ENCODE measurements at places on chromosomes 7 and 10. TPM values are rescaled to one million over a fixed set of nuclear protein-coding genes. Genes with fewer than 3 reads are reported as not detected.

ACTR3C gene
- total RNA-seq: 3.6 TPM

ZNF32 gene
- 16.3 TPM for total RNA-seq

- DNase-seq: no peak
Observed at GRCh38 chr7:143255564-143255963, 7.7 kb upstream of the GSTK1 start.

GRCh38 chr7:64183126-64183742 is 23.8 kb upstream of the ZNF735 start:
- DNase-seq: no peak

FOXP2 gene
- not detected for total RNA-seq

CALHM3 gene
- not detected for total RNA-seq

GRCh38 chr10:61337741-61338140 is 115.4 kb downstream of the TMEM26 start:
- DNase-seq: no peak

DNA sequence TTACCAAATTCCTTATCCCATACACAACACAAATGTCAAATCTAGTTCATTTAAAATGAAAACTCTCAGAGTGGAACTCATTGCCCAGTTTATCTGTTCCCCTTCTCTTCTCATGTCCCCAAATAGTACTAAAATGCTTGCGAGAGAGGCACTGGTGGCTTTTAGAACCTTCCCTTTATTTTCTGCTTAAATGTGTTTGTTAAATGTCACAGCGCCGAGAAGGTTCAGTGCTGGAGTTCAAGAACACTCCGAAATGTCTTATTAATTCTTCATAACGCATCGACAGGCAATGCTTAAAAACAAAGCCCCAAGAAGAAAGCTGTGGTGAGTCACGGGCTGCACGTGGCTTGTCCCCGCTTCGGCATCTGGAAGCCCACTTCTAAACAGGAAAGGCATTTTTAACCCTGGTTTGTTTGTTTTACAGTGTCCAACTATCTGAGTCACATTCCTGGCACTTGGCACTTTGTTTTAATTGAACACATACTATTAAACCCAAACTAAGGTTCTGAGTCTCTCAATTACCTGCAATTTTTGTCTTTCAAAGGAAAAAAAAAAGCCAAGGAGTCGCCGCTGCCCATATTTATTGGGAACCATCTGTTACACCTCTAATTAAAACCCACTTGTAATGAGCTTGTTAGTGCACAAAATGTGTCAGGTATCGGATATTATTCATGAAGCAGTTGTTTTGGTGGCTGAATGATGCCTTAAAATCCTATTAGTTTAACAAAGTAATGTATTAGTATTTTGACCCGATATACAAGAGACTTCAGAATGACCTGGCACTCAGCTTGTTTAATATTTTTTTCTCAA is 49.9 kb upstream of the MGMT start:
- peak; percentile 60 for DNase-seq

DNA sequence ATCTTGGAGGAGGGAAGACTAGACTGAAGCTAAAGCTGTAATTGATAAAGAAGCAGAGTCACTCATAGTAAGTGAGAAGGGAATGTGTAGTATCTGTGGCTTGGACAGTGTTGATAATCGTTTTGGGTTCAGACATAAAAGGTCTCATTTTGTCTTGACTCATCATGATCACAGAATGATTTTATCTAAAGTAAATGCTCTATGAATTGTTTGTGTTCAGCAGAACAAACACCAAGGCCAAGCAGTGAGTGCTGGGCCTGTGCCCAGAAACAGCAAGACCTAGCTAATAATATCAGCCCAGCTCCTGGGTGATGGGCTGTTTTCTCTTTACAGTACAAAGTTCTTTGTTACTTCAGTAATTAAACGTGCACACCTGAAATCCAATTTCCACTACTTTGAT is 26.7 kb upstream of the CD36 start:
- peak; percentile 24 for DNase-seq
